Right ventricle myocardium inferior (tissue), 1 donor: ENCODE measurements at places on chromosomes 6 and 20.
A peak's percentile ranks its signal among the peaks of the same experiment; 100 is the strongest.

- DNase-seq, result no peak
Observed at GRCh38 chr6:98054453-98054852, 771.4 kb upstream of the MMS22L start.

GRCh38 chr20:3635346-3635745 is 27.9 kb downstream of the GFRA4 start:
- DNase-seq, result no peak

GRCh38 chr20:64027981-64028685 is 7.8 kb upstream of the C20orf204 start:
- peak; percentile 20 for DNase-seq

GRCh38 chr20:59006864-59007664 is at the start of gene CTSZ:
CTSZ (minus strand) TSS chr20:59007254; CDS start chr20:59007128, 126 bp downstream.
- DNase-seq, result peak; percentile 89

GRCh38 chr20:45963059-45964005 is 8.7 kb downstream of the ZNF335 start:
- DNase-seq, result no peak

- DNase-seq, result no peak
Observed at GRCh38 chr6:80341330-80341729, 234.9 kb downstream of the BCKDHB start.

GRCh38 chr6:34517461-34517881 is 38.7 kb downstream of the SPDEF start:
- no peak for DNase-seq

DNA sequence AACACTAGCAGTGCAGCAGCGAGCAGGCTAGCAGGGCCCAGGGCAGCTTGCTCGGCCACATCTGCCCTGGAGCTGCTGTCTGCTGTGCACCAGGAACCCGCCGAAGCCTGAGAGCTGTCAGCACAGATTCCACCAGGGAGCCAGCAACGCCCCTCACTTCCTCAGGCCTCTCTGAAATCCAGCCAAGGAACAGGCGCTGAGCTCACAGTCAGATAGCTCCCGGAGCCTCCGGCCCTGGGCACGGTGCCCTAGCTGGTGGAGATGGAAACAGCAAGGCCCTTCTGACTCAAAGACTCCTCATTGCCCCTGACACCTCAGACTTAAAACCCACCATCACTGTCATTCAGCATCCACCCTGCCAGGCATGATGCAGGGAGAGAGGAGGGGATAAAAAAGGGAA is 839.4 kb downstream of the MAFB start:
- DNase-seq, result peak; percentile 93

DNA sequence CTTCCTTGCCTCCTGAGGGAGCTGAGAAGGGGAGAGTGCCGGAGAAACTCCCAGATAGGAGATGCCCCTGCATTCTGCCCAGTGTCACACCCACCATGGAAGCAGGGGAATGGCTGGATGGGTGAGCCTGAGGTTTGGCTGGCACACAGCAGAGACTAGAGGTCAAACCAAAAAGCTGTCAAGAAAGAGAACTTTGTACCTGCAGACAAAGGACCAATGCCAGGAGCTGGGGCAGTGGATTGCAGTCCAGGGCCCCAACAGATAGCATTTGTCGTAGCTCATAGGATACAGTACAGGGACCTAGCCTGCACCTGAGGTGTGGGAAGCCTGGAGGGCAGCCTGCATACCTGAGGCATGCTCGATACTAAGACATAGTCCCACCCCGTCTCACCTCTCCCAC is 106.1 kb upstream of the GLP1R start:
- no peak for DNase-seq

DNA sequence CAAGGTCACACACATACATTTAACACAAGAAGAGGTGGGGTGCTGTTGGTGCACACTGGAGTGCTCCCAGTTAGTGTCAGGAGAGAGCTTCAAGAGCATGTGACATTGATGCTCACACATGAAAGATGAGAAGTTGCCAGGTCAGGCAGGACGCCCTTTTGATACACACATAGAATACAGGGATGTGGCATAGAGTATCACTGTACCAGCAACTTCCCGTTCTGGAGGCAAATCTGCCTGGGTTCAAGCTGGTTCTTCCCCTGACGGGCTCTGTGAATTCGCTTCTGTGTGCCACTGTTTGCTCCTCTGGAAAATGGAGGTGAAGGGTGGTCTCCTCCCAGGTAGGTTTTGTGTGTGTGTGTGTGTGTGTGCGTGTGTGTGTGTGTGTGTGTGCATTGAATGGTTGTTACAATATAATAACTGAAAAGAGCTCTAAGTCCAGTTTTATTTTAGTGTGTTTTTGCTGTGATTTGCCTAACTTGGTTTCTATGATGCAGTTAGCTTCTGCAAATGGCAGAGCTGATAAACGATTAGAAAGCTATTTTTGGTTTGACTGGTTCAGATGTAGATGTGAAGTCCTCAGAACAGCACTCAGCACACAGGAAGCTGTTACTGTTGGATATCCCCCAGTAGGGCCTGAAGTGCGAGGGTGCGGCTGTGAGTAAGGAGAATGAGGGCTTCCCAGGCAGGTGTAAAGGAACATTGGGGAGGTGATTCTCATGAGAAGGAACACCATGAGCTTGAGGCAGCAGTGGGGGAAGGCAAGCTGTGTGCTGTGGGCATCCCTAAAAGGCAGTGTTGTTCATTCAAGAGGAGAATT is 53.4 kb downstream of the HIVEP1 start:
- DNase-seq, result no peak

DNA sequence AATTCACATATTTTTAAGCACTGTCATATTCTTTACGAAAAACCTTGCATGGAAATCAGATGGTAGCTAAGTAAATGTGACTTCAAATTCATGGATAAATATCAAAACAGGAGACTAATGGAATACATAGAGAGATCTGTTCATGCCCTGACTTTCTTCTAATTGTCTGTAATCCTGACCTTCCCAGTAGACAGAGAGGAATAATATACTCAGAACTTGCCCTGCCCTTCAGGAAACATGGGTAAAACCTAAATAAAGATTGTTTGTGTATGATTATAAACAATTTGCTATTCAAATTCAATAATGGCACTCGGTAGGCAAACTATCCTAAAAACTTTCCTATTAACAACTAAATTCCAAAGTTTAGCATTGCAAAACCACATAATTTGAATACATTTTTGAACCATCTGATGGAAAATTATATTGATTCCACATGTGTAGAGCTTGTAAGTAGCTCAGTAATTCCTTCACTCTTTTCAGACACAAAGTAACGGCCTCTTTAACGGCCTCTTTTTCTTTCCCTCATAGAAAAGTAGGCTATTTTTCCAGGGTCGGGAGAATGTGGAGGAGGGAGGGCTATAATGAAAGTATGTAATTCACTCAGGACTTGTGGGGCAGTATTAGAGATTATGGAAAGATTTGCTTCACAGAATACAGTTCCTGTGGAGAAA is 227.6 kb downstream of the ALDH8A1 start:
- no peak for DNase-seq

DNA sequence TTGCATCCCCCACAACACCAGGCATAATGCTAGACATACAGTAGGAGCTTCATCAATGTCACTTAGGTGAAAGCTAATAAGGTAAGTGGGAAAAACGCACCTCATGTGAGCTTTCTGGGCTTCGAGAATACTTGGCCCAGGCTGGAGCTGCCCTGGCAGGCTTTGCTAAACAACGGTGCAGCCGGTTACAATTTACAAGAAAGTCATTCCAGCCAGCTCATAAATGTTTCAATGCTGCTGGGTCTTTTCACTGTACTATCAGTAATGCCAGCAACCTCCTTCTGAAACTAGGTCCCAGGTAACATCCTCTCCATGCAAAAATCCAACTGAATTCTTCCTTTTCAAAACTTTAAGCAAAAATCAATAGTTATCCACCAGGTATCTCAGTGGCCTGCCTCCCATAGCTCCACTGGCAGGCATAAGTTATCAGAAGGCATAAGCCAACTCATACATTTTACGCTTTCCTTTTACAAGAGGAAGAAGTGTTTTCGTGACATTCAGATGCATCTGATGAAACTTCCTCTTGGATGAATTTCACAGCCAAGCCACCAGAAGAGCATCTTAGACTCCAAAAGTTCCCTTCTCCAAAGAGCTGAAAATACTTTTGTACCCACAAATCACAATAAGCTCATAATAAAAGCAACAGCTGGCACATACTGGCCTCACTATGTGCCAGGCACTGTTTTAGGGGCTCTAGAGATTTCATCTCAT is 56.3 kb downstream of the RTN4IP1 start:
- DNase-seq, result no peak

DNA sequence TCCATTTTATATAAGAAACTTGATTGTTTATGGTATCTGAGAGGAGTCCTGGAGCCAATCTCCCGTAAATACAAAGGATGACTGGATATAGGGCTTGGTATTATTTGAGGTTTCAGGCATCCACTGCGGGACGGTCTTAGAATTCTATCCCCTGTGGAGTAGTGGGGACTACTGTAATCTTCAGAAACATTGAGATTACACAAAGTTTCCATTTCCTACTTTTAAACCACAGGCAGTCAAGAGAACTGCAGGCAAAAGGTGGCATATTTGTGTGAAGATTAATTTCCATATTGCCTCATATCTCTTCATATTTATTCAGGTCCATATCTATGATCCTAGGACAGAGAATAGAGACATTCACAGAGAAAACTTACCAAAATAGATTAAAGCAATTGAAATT is 586.2 kb downstream of the PHF3 start:
- DNase-seq, result no peak

DNA sequence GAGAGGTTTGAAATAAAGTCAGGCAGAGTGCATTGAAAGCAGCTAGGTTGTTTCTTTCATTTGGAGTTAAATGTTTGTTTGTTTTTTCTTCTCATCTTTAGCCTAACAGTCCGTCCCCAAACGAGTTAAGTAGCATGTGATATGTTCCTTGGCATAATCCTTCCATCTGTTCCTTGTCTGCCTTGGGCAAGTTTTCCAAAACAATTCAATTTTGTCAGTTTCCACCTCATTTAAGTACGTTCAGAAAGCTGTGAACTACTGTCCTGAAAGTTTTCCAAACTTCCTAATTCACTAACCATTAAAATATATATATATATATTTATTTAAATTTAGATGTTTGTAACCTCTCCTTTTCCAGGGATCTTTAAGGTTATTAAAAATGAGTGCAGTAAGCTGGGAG is 61.8 kb upstream of the HDAC2 start:
- DNase-seq, result no peak

GRCh38 chr6:14231501-14232280 is 114.1 kb downstream of the CD83 start:
- no peak for DNase-seq
